ENCODE measurements at places on chromosomes 2 and 18. TPM values are rescaled to one million over a fixed set of nuclear protein-coding genes. Genes with fewer than 3 reads are reported as not detected.

The GAD1 gene
- 1.4 TPM for polyA plus RNA-seq

The RIT2 gene
- polyA plus RNA-seq, result 0.13 TPM

The ZNF521 gene
- polyA plus RNA-seq, result 42.2 TPM

The CPS1 gene
- polyA plus RNA-seq, result 6.1 TPM

The INHA gene
- 2.0 TPM for polyA plus RNA-seq

The ATP8B1 gene
- 35.0 TPM for polyA plus RNA-seq

- DNase-seq, result no peak
Observed at GRCh38 chr2:95042472-95043271, 17.2 kb downstream of the MAL start.

DNA sequence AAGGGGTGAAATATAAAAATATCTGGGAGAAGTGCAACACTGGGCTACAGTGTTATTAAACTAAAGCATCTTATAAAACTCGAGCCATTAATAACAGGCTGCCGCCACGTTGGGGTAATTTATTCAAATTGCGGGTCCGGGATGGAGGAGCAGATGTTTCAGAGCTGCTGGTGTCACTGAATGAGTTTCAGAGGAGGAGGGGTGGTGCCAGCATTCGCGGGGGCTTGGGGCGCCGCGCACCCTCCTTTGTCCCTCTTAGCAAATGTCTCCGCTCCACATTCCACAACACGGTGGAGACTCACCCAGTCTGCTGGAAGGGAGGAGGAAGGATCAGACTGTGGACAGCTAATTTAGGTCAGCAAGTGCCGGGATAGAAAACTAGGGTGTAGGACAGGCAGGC is 260.5 kb downstream of the CELF4 start:
- DNase-seq, result no peak

GRCh38 chr2:172381275-172382027 is 45.9 kb upstream of the ITGA6 start:
- no peak for DNase-seq

GRCh38 chr2:218275371-218276072 is 5.2 kb downstream of the PNKD start:
- DNase-seq, result no peak

GRCh38 chr2:42742740-42743658 is 20.9 kb downstream of the OXER1 start:
- no peak for DNase-seq

DNA sequence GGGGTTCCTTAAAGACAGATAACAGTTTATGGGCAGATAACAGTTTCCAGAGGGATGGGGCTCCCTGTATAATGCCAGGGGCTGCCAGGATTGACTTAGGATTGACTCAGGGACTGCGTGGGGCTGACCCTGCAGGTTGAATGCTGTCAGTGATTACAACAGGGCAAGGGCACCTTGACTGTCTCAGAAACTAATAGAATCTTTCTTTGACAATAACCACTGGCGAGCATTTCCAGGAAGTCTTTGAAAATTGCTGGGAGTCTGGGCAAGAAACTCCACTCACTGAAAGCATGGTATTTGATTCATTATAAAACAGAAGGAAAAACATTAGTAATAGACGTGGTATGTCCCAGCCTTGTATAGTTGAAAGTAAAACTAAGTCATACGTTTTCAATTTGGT is 101.0 kb downstream of the GPD2 start:
- no peak for DNase-seq

GRCh38 chr2:190815226-190815625 is 65.4 kb upstream of the GLS start:
- DNase-seq, result no peak

DNA sequence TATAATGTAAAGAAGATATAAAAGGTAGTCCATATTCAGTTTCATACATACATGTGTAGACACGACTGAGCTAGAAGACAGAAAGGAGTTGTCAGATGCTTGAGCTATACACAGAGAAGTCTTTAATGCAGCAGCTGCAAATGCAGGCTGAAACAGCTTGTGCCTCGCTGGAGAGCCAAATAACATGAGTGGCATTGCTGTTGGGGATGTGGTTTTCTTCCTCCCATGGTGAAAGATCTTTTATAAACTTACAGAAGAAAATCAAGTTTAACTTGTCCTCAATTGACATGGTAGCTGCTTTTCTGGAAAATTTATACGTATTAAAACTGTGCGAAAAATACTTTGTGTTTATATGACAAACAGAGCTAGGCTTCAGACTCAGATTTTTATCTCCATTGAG is 16.4 kb upstream of the IL1R1 start:
- no peak for DNase-seq

DNA sequence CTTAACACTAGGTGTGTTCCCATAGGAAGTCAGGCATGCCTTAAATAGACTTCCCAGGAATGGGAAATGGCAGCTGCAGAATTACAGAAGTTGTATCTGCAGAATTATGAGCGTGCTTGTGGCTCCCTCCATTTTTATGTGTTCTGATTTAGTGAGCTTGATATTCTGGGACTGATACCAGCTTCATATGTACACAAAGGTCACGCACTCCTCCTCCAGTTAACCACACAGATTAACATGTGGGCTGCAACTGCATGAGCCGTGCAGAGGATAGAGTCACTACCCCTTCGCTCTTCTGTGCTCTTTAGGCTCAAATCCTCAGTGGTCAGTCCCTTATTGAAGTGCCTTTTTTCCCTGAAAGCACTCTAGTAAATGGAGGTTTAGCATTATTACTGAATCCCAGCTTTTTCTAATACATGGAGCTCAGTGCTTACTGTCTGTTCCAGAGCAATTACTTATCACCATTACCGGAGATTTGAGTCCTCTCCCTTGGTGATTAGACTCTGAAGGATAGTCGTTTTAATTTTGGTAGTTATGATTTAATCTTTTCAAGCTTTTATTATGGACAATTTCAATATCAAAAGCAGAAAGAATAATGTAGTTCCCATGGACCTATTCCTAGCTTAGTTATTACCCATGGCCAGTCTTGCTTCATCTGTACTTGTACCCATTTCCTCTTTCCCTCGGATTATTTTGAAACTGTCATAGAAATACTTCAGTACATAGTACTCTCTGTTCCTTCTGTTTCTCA is 238.3 kb downstream of the PRKCE start:
- DNase-seq, result no peak

DNA sequence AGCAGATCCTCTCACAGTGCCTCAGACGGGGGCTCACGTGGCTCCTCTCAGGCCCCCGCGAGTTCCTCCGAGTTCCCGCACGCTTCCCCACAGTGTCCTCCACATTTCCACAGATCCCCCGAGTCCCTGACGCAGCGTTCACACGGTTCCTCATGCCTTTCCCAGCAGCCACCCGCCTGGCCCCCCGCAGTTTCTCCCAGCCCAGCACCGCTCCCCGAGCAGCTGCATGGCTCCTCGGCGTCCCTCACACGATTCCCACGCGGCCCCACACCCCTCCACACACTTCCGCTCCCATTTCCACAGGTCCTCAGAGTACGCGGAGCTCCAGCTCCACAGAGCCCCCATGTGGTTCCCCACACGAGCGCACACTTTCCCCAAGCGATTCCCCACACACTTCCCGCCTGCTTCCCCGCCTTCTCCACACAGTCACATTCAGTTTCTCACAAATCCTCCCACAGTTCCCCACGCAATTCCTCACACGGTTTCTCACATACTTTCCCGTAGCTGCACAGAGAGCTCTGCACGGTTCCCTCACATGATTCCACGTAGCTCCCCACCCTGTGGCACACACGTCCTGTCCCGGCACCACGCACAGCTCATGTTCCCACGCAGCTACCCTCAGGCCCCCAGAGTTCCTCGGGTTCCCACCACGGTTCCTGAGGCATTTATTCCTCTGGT is 39.9 kb downstream of the KIF1A start:
- no peak for DNase-seq

DNA sequence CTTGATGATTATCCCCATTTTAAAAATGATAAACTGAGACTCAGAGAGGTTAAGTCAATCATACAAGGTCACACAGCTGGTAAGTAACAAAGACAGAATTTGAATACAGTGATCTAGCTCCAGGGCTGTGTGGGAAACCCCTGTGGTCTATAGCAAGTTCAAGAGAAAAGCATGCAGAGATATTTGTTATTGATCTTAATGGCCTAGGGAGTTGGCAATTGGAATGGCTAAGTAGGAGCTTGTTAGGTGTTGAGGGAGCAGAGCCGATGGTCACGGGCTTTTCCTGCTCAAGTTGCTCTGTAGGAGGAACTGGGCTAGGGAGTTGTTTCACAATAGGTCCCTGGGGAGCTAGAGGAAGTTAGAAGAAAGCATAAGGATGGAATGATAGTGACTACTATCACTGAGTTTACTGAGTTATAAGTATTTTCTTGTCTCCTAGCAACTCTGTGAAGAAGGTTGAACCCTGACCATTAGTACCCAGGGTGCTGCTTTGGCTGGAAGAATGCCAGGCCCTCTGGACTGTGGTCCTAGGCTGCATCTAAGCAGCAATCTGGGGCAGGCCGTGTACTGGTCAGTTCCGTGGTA is 30.0 kb downstream of the RNF125 start:
- DNase-seq, result no peak

DNA sequence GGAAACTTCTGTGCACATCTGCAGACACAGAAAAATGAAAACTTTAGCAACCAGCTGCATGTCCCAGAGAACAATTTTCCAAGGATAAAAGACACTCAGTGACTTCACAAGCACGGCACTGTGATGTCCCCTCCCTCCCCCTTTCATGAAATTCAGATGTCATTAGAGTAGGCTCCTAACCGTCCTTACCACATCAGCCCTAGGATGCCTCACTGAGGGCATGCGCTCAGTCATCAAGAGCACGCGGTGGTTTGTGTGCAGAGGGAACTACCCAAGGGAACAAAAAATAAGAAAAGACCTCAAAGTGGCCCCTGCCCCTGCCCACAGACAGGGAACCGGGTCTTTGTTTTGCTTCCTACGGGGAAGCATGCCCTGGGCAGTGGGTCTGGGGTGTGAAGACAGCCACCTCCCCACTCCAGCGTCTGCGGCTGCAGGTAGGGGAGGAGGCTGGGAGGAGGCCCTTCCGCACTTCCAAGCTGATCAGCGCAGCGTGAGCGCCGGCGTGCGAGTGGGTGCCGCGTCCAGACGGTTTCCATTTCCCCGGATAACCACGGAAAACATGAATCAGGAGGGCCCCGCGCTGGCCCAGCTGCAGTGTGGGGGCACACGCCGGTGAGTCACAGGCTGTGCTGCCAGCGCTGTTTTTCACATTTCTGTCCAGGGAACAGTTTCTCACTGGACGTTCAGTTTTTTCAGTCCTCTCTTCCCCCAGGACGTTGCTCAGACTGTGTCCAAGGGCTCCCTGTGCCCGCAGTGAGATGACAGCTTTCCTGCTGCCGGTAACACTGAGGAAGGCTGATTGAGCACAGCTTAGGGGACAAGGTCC is 70.6 kb downstream of the COPS8 start:
- DNase-seq, result no peak

DNA sequence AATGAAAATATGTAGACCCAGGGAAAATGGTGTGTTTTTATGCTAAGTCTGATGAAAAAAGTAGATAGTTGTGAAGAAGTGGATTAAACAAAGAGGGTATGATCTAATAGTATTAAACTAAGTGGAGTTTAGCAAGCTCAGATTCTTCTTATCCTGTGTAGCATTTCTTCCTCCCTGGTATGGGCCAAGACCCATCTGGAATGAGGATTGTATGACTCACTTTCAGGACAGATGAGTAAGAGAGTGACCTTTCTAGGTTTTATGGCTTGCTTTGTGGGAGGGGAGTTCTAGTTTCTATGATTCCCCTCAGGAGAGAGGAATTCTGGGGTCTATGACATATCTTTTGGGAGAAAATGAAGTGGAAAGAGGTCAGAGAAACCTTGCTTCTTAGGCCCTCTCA is 550.1 kb downstream of the SPAG16 start:
- no peak for DNase-seq

- DNase-seq, result no peak
Observed at GRCh38 chr2:232875256-232876121, 5.4 kb downstream of the SNORC start.

DNA sequence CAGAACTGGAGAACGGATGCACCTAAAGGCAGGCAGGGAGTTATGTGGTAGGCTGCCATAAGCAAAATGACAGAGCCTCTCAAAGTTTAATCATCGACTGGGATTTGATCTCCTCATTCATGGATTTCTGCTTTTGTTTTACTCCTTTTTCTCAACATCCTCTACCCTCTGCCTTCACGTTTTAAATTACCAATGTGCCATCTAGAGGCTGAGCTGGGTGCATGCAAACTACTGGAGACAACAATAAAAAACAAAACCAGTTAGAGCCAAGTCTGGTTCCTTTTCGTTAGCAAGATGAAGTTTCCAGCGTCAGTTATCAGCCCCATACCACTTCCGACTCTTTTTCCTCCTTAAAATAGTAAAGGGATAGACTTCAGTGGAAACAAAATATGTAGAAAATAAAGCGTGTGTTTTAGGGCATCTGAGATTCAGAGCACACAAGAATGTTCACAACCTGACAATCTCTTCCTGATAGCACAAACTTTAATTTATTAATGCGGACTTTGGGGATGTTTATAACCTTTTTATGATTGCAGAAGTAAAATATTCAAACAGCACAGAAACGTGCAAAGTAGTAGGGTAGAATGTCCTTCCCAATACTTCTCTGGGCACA is 117.0 kb downstream of the LAMA1 start:
- DNase-seq, result peak; percentile 22

- no peak for DNase-seq
Observed at GRCh38 chr2:182587831-182588230, 128.2 kb upstream of the DNAJC10 start.

- DNase-seq, result no peak
Observed at GRCh38 chr2:35783723-35784122, 571.9 kb upstream of the CRIM1 start.

DNA sequence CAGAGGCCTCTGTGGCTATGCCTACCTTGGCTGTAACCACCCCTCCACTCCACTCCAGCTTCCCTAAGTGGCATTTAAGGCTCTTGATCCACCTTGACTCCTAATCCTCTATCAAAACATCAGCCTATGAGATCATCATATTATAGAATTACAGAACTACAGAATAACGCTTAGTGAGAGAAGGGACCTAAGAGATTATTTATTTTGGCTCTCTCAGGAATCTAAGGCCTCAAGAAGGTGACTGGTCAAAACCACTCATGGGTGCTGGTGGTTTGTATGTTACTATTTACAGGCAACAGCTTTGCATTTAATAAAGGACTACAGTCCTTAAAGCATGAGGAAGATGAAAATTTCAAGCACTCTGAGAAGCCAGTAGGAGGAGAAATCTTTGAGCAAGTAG is 118.8 kb downstream of the FSHR start:
- DNase-seq, result no peak

DNA sequence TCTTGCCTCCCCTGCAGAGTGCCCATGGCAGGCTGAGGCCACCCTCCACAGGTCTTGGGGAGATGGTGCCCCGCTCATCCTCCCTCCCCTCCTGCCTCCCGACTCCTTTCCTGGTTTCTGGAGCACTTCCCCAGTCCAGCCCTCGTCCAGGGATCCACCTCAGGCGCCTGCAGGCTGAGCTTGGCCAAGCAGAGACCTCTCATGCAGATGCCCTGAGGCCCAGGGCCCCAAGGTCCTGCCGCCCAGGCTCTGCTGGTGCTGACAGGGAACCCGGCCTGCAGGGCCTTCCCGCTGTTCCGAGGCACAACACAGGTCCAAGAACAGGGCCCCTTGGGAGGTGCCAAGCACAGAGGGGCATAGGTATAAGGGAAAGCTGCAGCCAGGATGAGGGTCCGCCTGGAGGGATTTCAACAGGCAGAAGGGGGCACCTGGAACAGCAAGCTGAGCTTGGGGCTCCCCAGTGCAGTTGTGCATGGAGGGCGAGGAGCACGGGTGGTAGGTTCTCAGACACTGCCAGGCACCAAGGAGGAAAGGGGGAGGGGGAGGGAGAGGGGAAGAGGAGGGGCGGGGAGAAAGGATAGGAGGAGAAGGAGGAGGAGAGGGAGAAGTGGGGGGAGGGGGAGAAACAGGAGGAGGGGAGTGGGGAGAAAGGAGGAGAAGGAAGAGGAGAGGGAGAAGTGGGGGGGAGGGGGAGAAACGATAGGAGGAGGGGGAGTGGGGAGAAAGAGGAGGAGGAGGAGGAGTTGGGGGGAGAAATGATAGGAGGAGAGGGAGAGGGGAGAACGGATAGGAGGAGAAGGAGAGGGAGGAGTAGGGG is 1.2 kb upstream of the ANO7 start:
- no peak for DNase-seq
